CD4-positive, alpha-beta T cell (primary cell): ENCODE measurements at places on chromosomes 12 and 14.

DNA sequence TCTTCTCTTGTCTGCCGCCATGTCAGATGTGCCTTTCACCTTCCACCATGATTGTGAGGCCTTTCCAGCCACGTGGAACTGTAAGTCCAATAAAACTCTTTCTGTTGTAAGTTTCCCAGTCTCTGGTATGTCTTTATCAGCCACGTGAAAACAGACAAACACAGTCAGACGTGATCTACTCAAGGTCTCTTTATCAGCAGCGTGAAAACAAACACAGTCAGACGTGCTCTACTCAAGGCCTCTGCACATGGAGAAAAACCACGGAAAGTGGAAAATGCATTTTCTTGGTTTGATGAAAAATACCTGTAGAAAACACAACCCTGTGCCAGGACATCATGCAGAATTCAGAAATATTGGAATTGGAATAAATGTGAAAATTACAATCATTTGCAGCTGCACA, 1115.7 kb downstream of the TMEM121 start:
- no peak for DNase-seq

DNA sequence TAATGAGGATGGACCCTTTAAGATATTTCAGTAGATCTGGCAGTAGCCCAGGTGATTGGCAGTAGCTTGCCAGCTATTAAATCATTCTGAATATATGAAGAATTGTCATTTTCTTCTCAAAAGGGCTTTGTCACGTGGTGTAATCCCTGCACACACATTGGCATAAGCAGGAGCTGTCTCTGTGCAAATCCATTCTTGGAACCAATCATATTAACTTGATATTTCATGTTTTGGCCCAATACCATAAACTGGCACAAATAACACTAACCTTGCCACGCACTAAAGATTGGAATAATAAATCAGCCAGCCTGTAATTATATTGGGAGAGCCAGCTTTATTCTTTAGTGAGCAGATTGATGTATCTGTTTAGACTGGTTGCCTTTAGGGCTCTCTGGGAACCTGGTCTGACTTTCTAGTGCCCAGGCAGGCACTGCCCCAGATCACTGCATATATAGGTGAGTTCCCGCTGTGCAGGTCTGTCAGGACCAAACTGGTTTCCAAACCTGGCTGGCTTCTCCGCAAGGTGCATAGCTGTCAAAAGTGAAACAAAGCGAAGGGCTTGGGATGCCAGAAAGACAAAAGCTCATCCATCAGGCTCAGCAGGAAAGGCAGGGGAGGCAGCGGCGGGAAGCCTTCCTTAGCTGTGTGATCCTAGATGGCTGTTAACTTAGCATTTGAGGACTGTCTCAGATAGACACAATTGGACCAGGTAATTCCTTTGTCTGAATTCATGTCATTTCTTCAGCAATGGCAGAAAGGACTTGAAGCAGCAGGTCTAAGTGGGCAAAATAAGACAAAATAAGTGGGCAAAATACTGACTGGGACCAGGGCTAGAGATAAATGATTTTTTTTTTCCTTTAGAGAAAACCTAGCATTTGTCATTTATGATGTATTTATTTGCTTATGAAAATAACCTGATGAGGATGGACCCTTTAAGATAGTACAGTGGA, 128.8 kb upstream of the DYRK2 start:
- DNase-seq, result no peak

GRCh38 chr12:12837025-12837812, 24.1 kb downstream of the DDX47 start:
- peak; percentile 61 for DNase-seq

DNA sequence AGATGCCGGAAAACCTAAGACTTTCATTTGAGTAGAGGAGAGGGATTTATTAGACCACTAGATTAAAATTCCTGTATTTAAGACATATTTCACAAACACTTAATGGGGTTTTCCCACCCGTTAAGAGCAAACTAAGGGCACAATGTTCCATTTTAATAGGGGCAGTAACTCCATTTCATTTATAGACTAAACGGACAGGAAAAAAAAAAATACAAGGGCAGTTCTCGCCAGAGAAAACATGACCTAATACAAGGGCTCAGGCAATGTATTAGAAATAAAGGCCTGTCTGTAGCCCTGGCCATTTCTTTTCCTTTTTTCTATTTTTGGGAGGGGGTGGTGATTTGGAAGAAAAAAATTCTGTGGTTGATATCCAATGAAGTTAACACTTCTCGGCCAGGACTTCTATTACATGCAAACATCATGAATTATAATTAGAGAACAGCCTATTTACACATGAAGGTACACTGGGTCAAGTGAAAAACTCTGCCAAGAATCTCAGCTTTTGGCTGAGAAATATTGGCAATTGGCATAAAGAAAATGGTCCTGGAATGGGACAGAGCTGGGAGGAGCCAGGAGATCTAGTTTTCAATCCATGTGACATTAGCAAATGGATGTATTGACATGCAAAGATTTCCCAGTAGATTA, 641.1 kb upstream of the TBX3 start:
- DNase-seq, result no peak

DNA sequence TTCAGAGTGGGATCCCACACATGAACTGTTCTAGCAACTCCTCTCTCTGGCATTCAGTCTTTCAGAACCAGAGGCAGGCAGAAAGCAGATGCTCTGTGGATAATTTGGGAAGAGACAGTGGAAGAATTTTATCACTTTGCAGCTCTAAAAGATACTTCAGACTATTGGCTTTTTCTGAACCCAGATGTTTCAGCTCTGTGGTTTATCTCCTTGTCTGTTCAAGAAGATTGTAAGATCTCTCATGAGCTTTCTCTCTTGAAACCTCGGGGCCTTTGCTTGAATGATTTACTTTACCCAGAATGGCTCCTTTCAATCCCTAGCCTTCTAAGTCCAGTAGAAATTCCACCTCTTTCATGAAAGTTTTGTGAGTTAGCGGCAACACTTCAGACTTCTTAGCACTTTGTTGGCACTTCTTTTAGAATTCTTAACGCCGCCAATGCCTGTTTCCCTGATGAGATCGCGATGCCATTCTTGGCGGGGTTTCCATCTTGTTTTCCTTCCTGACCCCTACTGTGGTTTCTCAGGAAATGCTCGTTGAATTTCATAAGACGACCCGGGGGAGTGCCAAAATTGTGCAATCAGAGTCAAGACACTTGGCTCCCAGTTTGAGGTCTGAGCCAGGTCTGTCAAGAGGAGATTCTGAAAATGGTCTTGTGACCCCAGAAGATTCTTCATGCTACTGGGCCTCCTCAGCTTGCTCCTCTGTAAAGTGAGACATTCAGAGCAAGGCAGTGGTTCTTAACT, 107.0 kb upstream of the PRICKLE1 start:
- no peak for DNase-seq

DNA sequence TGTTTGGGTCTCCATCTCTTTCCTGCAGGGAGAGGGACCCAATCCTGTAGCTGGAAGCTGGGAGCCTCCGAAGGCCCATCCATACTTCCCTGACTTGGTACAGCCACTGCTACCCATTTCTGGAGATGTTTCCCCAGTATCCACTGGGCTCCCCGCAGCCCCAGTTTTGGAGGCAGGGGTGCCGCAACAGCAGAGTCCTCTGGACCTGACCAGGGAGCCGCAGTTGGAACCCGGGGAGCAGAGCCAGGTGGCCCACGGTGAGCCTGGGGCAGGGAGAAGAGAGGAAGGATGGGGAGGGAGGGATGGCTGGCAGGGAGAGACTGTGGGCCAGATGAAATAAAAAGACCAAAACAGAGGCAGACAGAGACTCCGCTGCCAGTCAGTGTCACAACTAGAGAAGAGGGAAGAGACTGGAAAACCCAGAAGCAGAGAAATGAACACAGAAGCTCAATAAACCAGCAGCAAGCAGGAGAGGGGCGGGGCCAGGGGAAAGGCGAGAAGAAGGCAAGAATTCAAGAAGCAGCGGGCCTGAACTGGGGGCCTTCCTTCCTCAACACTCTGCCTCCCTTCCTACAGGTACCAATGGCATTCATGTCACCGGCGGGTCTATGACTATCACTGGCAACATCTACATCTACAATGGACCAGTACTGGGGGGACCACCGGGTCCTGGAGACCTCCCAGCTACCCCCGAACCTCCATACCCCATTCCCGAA, 6.3 kb downstream of the LTBR start:
- no peak for DNase-seq

GRCh38 chr12:115508990-115509389, 768.5 kb downstream of the MED13L start:
- DNase-seq, result no peak

- no peak for DNase-seq
Observed at GRCh38 chr12:89348894-89349699, 3.2 kb downstream of the DUSP6 start.

DNA sequence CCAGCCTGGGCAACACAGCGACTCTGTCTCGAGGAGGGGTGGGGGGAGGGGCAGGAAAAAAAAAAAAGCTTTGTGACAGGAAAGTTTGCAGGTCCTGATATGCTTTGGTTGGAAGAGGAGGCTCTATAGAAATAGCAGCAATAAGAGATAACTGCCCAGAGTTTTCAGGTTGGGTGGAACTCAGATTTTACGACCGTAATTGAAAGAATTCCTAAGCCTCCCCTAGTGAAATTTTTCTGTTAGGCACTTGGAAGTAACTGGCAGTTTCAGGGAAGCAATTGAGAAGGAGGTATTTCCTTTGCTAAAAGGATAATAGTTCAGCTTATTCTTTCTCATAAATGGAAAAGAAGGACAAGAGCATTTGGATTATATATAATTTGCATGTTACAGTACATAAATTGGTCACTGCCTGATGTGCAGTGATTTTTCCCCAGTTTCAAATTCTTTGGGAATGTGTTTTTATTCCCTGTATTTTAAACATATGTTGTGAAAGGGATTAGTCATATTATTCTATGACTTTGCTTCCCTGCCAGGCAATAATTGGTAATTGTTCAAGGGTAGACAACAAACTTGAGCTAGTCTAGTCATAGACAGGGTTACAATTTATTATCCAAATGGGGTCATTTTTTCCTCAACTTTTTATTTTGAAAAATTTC, 452.8 kb downstream of the AEBP2 start:
- no peak for DNase-seq

GRCh38 chr12:93098077-93098476, 169.0 kb upstream of the EEA1 start:
- peak; percentile 81 for DNase-seq

DNA sequence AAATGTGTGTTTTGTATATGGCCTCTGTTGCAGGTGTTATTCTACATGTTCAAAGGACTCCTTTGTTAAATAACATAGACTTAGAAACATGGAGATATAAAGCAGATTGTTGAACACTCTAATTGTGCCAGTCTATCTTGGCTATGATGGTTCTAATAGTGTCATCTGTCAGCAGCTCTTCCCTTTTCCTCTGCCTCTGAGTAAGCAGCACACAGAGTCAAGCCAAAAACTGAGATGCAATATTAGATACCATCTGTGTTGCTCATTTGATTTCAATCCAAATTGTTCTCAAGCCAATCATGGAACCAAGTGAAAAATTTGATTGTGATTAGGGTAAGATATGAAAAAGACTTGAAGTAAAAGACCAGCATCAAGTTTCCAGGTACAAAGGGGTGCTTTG, 871.1 kb upstream of the MGAT4C start:
- DNase-seq, result no peak

DNA sequence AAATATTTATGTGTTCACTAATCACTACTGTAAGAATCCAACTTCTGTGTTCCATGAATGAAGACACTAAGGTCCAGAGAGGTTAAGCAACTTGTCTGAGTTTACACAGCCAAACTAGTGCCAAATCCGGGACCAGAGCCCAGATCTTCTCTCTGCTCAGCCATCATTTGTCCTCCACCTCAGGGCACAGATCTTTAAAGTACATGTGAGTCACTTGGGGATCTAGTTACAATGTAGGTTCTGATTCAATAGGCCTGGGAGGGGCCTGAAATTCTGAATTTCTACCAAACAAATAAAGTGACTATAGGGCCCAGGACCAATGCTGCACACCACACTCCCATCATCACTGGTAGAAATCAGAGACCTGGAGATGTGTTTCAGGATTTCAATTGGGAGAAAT, 162.9 kb downstream of the GXYLT1 start:
- DNase-seq, result no peak
